ENCODE measurements at places on chromosomes 3 and 15.
A peak's percentile ranks its signal among the peaks of the same experiment; 100 is the strongest.

DNA sequence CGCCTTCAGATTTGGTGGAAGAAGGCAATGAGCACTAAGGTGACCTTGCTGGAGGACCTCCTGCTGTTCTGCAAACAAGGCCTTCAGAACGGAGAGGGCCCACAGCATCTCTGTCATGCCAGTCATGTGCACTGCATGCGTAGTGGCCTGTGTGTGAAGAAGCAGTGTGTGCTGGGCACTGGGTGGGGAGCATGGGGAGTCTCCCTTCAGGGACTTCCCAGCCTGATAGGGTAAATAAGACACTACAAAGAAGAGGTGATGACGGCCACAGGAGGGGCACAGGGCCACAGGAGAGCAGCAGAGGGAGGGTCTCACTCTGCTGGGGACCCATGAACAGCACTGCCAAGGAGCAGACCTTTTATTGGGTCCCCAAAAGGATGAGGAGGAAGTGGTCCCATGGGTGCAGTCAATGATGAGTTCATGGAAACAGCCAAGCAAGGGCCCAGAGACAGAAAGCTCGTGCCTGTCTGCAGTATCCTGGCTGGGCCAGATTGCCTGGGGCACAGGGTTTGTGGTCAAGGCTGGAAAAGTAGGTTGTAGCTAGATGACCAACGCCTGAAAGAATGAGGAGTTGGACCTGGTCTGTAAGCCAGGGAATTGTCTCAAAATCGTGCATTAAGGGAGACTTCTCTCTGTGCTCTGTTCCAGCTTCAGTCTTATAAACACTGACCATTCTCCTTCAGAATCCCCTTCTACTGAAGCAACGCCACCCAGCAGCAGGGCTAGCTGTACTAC, 67.8 kb upstream of the SEC61A1 start:
- DNase-seq: no peak

- no peak for DNase-seq
These were observed 1.6 kb downstream of the THBS1 start for GRCh38 chr15:39582286-39582976.

DNA sequence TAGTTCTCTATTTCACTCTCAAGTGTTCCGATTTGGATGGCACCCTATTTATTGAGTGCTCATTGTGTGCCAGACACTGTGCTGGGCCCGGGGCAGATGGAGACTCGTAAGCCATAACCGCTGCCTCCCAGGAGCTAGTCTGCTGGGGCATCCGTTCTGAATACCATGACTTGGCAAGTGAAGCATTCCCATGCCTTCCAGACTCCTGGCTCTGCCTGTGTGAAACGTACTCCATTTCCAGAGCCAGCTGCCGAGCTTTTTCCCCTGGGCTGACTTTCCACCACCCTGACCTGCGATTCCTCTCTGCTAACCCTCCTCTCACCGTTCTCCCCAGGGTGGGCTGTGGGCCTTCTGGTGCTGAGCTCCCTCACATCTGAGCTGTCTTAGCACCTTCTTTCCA, 303.1 kb upstream of the CTDSPL start:
- no peak for DNase-seq

DNA sequence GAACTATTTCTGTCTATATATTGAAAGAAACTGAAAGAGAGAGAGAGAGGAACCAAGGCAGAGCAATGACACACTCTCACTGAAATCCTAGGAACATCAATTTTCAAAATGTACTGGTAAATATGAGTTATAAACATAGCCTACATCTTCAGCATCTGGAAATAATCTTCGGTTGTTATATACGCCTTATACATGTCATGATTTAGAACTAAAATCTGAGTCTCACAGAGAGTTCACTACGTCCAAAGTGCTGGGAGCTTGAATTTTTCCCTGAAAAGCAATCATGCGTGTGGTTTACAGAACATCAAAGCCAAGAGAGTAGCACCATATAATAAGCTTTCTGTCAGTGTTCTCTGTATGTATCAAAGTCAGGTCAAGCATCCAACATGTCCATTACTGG, 420.0 kb upstream of the CBLB start:
- DNase-seq: no peak

DNA sequence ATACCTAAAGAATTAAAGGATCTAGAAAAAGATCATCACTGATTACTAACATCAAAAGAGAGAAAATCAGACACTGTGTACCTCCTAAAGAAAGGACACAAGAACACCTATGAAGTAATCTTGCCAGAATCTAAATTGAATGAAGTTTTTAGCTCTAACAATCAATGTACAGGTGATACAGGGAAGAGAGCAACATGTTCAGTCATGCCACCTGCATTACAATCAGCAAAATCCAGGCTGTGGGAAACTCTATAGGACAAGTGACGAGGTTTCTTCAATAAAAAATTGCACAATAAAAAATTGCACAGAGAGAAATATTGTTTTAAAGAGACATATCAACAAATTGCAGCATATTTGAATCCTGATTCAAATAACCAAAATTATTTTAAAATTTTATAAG, 93.3 kb downstream of the SEMA5B start:
- DNase-seq: no peak

DNA sequence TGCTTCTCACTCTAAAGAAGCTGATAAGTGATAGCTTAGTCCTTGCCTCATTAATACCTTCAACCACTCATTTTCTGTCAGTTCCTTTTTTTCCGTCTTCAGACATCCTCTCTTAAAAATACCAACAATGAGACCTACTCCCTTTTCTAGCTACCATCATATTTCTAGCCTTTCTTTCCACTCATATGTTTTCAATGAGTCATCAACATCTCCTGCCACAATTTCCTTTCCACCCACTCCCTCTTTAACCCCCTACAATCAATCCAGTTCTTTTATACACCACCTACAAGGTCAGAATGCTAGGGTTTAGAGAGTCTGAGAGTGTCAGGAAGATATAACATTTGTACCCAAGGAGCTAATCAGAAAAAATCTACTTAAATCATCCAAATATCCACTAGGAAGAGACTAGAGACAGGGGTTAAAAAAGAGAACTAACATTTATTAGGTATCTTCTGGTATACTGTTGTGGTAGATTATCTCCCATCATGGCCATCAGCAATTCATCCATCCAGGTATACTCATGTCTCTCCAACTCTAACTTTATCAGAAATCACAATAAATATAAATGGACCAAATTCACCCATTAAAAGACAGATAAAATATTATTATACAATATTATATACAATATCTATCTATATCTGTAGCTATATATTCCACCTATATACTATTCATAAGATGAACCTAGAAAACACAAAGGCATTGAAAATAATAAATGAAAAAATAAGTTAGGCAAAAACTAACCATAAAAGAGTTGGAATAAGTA, 42.5 kb downstream of the MYLK start:
- DNase-seq: no peak

- DNase-seq: no peak
These were observed 8.3 kb upstream of the EPHA3 start for GRCh38 chr3:89098964-89099585.

- no peak for DNase-seq
These were observed 16.0 kb downstream of the RMDN3 start for GRCh38 chr15:40739047-40739446.

- peak; percentile 74 for DNase-seq
These were observed 15.5 kb downstream of the TATDN2 start for GRCh38 chr3:10263646-10264363.

DNA sequence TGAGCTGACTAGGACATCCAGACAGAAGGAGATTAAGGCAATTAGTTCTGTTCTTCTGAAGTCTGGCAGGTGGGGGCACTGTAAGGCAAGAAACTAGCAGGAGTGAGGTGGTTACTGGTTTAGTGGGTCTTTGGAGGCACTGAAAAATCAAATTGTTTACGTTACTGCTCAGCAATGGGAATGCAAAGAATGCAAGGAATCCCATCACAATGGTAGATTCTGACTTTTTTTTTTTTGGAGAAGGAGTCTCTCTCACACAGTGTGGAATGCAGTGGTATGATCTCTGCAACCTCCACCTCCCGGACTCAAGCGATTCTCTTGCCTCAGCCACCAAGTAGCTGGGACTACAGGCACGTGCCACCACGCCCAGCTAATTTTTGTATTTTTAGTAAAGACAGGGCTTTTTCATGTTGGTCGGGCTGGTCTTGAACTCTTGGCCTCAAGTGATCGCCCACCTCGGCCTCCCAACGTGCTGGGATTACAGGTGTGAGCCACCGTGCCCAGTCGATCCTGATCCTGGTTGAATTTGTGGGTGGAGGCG, 16.4 kb downstream of the FAM107A start:
- no peak for DNase-seq

GRCh38 chr3:15309662-15310335, 22.6 kb downstream of the SH3BP5 start:
- peak; percentile 23 for DNase-seq

DNA sequence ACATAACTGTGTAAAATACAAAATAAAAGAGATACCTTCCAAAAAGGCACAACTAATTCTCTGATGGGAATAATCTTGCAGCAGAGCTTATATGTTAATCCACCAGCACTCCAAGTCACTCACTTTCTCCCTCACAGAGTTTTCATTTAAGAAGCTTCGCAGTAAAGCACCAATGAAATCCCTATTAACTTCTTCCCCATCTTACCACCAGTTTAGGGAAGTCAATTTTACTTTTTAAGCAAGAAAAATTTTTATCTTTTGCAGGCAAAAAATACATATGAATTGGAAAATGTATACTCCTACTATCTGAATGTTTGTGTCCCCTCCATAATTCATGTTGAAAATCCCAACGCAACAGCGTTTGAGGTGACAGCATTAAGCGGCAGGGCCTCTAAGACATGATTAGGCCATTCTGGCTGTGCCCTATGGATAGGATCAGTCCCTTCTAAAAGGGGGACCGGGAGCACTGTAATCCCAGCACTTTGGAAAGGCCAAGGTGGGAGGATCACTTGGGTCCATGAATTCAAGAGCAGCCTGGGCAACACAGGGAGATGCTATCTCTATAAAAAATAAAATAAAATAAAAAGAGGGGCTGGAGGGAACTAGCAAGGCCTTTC, 435.8 kb downstream of the SHQ1 start:
- no peak for DNase-seq

- DNase-seq: no peak
These were observed 3.7 kb downstream of the UBR1 start for GRCh38 chr15:43102187-43102586.

DNA sequence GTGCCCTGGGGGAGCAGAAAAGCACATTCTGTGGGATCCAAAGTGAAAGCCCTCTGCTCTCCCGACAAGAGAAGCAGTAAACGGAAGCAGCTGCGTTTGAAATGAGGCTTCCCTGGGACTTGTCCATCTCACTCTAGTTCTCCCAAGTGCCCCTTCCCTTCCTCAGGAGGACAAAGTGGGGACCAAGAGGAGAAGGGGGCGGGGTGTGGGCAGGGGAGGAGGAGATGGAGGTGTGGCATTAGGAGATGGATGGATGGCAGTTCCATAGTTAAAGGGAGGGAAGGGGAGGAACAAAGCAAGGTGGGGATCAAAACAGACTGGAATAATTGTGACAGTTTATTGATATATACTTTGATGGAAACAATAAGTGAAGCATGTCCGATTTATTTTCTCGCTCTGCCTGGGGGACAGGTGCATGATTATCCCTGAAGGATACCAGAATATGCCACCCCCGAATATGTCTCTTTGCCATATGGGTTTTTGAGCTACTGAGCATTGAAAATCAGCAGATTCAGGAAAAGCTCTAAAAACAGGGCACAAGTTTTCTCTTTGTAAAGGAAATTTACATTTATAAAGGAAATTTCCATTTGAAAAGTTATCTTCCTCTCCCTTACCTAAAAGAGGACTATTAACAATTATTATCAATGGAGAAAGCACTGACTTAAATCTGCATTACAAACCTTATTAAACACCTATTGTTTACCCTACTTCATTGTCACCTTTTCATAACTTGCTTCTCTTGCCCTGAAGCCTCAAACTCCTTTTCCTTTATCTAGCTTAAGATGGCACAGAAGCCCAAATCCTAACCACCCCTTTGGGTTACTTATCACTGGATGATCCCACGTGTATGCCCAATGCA, 58.9 kb upstream of the DAZL start:
- no peak for DNase-seq

DNA sequence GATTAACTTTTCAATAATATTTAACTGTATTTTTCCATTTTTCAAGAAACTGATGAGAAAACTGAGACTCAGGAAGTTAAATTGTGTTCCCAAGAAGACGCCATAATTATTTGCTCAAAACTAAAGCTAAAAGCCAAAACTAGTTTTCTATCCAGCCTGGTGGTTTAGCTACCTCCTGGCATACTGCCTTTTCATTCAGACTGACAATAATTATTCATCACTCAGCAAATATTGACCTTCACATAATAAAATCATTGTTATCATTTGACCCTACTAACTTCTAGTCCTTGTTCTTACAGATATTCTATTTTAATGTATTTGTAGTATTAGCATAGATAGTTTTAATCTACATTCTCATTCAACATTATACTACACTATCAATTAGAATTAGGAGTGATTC, 210.6 kb upstream of the GADL1 start:
- DNase-seq: no peak

- no peak for DNase-seq
These were observed 7.4 kb downstream of the TBC1D23 start for GRCh38 chr3:100268156-100268555.

- DNase-seq: no peak
These were observed 605.0 kb upstream of the CBLB start for GRCh38 chr3:106473576-106474475.

DNA sequence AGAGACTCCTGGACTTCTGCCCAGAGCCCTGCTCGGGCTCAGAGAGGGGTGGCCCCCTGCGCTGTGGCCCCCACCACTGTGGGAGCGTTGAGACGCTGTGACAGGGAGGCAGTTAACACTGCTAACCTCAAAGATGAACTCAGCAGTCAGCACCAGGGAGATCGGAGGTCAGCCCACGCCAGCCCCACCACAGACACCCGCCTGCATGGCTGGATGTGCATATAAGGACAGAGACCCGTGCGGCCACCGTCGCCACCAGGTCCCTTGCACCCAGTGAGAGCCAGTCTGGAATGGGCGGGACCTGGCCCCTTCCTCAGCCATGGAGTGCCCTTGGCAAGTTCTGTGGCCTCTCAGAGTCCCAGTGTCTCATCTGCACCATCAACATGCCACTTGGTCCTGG, 48.5 kb upstream of the FURIN start:
- peak; percentile 76 for DNase-seq

GRCh38 chr15:90956274-90957030, 1.8 kb downstream of the RCCD1 start:
- peak; percentile 70 for DNase-seq

DNA sequence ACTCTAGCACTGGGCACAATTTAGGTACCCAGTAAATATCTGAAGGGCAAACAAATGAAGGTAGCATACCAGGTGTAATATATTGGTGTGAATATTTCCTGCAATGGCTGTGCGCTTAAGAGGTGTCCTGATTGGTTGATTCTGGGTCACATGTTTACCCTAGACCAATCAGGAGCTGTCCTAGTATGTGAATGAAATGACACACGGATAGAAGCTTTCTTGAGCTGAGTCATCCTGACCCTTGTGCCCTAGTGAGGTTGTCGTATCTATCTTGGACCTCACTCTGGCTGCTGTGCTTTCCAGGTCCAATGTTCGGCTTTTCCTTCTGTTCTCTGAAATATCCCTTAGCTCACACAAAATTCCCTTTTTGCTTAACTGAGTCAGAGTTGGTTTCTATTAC, 58.1 kb upstream of the FOXP1 start:
- DNase-seq: no peak

- DNase-seq: no peak
These were observed 581.4 kb upstream of the TBL1XR1 start for GRCh38 chr3:177778633-177779032.

- DNase-seq: no peak
These were observed 419.4 kb upstream of the ADAMTS9 start for GRCh38 chr3:65107174-65107573.

Data from stimulated activated effector memory CD8-positive, alpha-beta T cell treated with anti-CD3 and anti-CD28 coated beads, Interleukin-12 subunit alpha, Interleukin-12 subunit beta, amount 100 ng/mL, for 72 hours (primary cell).